ENCODE measurements at places on chromosomes 7 and 10. TPM values are rescaled to one million over a fixed set of nuclear protein-coding genes. Genes with fewer than 3 reads are reported as not detected.

Gene ANKRD61
- total RNA-seq, result 0.72 TPM

Gene CYP26A1
- not detected for total RNA-seq

Gene RAMP3
- total RNA-seq, result not detected

DNA sequence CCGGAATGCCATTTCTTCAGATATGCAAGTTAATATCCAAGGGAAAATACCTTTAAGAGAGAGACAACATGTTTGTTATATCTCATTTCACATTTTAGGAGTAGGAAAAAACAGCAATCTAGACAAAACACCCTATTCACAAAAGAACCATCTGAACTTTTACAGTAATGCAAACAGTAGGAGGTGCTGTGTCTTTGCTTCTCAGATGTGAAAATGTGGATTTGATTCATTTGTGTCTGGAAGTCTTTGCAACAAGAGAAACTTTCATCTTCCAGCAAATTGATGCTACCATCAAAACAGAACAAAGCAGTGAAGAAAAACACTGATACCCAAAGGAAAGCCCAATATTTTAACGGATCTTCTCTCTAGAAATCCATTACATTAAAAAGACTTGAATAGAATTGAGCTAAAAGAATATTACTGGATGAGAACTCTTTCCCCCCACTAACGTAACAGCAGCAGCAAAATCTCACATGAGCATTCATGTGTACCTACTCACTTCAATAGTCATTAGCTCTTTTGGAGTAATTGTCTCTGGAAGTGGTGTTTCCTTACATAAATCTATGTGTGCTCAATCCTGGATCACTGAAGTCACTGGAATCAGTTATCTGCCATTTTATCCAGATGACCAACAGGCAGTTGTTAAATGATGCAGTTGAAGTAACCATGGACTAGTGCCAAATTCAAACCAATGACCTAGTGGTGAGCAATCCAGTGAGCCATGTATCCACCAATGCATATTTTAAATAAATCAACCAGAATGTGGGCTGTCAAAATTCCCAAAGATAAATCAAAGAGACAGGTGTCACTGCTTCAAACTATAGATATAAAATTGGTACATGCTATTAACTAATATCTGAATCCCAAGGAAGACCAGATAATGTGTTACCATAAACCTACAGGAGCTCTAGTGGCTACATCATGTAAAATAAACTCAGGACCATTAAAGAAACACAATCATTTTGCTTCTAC lies 1.8 kb downstream of the SEMA3C start:
- peak; percentile 28 for DNase-seq

DNA sequence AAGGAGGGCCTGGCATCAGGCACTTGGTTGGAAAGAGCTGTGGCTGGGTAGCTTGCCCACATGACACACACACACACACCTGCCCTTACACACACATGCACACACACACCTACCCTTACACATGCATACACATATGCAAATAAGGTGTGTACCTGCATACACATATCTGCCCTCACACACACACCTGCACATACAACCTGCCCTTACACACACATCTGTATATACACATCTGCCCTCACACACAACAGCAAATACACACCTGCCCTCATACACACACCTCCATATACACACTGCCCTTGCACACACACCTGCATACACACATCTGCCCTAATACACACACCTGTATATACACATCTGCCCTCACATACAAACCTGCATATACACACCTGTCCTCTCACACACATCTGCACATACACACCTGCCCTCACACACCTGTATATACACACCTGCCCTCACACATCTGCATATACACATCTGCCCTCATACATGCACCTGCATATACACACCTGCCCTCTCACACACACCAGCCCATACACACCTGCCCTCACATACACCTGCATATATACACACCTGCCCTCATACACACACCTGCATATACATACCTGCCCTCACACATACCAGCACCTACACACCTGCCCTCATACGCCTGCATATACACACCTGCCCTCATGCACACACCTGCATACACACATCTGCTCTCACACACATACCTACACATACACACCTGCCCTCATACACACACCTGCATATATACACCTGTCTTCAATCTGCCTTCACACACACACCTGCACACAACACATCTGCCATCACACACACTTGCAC lies 82.9 kb downstream of the GRID1 start:
- no peak for DNase-seq
